ENCODE measurements at places on chromosomes 2 and 18.
A peak's percentile ranks its signal among the peaks of the same experiment; 100 is the strongest.

- DNase-seq = no peak
Observed at GRCh38 chr2:129708221-129708967, 271.1 kb upstream of the RAB6C start.

DNA sequence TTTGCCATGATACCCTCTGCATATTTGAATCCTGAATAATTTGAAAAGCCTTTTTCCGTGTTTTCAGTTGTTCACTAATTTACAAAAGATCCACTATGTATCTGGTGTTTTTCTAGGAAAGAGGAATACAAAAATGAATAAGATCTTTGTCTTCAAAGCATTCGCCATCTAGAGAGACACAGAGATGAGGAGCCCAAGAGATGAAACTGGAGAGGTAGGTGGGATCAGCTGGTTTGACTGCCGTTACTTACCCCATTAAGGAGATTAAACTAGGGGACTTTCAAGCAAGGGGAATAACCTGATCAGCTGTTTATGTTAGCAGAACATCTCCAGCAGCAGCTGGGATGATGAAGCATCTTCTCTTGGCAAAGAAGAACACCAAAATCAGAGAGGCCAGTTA is 150.2 kb upstream of the SATB2 start:
- no peak for DNase-seq

DNA sequence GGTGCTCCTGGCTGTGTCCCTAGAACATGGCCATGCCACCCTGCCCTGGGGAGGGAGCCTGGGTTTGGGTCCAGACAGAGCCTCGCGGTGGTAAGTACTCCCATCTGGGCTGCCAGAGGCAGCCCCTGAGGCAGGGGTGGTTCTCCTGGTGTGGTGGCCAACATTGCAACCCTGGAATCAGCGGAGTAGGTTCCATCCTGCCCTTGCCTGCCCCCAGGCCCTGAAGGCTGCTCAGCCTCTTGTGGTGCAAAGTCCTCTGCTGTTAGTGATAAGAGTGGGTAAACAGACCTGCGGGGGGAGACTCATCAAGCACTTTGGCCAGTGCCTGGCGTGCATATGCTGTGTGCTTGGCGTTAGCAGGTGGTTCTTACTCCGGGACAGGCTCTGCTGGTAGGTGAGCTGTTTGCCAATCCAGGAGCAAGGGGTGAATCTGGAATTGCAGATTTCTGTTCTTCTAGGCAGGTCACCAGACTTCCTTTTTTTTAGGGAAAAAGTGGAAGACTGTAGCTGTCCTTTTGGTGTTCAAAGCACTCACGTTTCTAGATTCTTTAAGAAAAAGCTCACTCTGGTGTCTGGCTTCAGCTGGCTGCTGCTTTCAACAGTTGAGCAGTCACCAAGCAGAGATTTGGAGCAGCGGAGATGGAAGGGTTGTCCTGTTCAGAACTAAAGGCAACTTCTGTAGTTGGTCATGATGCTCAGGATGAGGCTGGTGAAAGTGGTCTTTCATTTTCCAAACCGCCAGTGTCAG is 3.2 kb downstream of the CNNM3 start:
- no peak for DNase-seq

DNA sequence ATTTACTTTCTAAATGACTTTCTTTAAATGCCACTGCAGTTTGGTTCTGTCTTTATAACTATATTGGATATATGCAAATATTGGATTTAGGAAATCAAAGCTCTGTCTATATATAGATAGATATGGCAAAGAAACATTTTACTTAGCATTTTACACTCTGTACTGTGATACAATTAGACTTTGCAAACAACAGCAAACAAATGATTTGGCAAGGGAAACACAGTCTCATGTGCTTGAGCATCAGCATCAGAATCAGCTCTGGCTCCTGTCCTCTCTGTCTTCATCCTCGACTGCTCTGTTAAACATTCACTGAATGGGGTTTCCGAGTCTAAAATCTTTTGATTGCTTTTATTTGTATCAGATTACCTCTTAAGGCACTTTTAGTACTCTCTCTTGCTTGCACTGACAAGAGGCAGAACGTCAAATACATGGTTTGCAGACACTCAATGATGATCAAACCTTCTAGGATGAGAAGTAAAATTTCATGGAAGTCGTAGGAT is 176.8 kb upstream of the LRP1B start:
- no peak for DNase-seq

- peak; percentile 37 for DNase-seq
Observed at GRCh38 chr18:61333746-61334490, 688 bp downstream of the CDH20 start.
